ENCODE measurements at places on chromosomes 3 and 15.

GRCh38 chr3:96086018-96086417 is 728.4 kb upstream of the EPHA6 start:
- DNase-seq: no peak

DNA sequence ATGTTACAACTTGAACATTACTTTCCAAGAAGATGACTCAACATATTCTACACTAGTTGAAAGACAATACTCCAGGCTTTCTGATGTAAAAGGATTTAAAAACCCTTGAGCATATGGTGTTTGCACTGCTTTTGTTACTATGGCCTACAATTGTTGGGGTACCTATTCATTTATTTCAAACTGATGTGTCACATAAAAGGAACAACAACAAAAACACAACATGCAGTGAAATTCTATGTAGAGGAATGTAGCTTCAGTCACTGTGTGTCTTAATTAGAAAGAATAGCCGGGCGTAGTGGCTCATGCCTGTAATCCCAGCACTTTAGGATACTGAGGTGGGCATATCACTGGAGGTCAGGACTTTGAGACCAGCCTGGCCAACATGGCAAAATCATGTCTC is 1.6 kb downstream of the SPATA16 start:
- DNase-seq: no peak

- no peak for DNase-seq
Observed at GRCh38 chr3:46609212-46609721, 3.1 kb upstream of the FAM240A start.

- DNase-seq: no peak
Observed at GRCh38 chr15:59249816-59250215, 43.2 kb downstream of the LDHAL6B start.

DNA sequence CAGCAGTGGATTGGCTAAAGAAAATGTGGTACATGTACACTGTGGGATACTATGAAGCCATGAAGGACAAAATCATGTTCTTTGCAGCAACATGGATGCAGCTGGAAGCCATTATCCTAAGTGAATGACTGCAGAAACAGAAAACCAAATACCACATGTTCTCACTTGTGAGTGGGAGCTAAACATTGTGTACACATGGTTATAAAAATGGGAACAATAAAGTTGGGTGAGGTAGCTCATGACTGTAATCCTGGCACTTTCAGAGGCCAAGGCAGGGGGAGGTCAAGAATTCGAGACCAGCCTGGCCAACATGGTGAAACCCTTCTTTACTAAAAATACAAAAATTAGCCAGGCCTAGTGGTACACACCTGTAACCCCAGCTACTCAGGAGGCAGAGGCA is 3.6 kb upstream of the OR4F6 start:
- no peak for DNase-seq

GRCh38 chr3:116020495-116020894 is 397.2 kb downstream of the GAP43 start:
- DNase-seq: no peak

GRCh38 chr3:14457999-14458398 is 55.6 kb downstream of the SLC6A6 start:
- DNase-seq: peak; percentile 41

GRCh38 chr15:58498821-58499580 is 67.2 kb downstream of the LIPC start:
- no peak for DNase-seq

- no peak for DNase-seq
Observed at GRCh38 chr3:69746119-69746518, 6.9 kb downstream of the MITF start.

- no peak for DNase-seq
Observed at GRCh38 chr3:127482216-127483004, 108.1 kb downstream of the TPRA1 start.

- DNase-seq: no peak
Observed at GRCh38 chr3:184752361-184752760, 40.5 kb upstream of the MAGEF1 start.

- no peak for DNase-seq
Observed at GRCh38 chr3:186095561-186096081, 13.3 kb downstream of the ETV5 start.

GRCh38 chr3:87167628-87168456 is 59.3 kb upstream of the CHMP2B start:
- DNase-seq: peak; percentile 2

DNA sequence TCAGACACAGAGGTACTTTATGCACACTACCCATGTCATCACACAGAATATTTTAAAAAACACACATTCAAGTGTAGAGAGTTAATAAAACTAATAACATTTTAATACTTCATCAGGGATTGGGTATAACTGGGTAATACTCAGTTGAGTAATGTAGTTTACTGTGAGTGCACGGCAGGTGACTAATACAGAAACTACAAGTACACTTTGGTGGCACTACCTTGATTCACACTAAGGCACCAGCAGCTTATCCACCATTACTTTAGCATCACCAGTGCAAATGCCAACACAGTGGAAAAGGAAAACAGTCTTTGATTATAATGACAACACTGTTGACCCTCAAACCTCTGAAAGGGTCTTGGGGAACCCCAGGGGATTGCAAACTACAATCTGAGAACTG is 33.6 kb downstream of the ZNF280D start:
- no peak for DNase-seq
